ENCODE measurements at places on chromosomes 4 and X.

DNA sequence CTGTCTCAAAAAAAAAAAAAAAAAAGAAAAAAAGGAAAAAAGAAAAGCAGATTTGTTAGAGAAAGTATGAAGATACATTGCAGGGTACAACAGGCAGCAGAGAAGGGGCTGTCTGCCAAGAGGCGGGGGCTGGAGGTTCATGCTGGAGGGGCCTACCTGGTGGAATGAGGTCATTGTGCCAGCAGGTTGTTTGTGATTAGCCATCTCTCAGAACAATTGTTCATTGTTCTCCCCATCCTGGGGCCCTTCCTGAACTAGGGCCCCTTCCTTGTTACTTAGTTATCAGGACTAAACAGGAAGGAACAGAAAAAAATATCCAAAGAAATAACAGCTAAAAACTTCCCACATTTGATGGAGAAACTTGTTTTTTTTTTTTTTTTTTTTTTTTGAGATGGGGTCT lies 14.0 kb upstream of the GPKOW start:
- no peak for DNase-seq

- no peak for DNase-seq
Measured at GRCh38 chr4:87758270-87758669, 41.1 kb upstream of the IBSP start.

DNA sequence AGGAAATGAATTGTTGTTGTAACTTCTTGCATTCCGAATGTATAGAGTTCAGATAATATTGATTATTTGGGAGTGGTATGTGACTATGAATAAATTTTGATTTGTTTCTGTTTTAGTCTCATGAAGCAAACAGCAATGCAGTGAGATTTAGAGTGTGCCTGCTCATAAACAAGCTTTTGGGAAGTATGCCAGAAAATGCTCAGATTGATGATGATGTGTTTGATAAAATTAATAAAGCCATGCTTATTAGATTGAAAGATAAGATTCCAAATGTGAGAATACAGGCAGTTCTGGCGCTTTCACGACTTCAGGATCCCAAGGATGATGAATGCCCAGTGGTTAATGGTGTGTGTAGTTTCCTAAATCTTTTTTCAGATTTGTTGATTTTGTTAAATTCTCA lies 2.0 kb downstream of the NCAPG start:
- no peak for DNase-seq

DNA sequence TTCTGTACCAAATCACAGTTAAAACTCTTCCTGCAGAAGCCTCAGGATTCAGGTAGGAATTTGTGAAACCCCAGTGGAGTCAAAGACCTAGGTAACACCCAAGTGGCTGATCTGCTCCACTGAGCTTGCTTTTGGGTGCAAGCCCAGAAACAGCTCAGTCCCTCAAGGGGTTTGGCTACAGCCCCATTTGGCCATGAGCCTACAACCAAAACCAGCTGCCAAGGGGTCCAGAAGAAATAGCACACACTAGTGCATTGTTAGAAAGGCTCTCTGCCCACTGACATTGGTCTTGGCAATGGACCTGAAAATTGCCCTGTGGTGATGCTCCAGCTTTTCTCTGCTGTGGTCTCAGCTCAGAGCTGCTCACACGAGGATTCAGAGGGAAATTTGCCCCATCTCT lies 577.4 kb upstream of the INTU start:
- no peak for DNase-seq

DNA sequence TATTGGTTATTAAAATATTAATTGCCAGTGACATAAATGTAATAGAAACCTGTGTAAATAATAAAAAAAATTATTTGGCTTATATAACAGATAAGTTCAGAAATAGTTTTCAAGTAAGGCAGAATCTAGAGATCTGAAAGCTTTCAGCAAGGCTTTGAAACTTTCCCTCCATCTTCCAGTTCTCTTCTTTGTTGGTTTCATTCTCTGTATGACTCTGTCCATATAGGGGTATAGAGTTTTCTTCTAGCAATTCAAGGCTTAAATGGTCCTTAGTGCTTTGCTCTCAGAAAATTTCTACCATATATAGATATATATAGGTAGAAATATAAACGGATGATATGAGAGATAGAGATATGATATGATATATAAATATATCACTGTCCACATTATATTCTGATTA lies 160.5 kb upstream of the GABRA2 start:
- no peak for DNase-seq

GRCh38 chr4:139014371-139015268 lies 961 bp upstream of the NOCT start:
- no peak for DNase-seq

DNA sequence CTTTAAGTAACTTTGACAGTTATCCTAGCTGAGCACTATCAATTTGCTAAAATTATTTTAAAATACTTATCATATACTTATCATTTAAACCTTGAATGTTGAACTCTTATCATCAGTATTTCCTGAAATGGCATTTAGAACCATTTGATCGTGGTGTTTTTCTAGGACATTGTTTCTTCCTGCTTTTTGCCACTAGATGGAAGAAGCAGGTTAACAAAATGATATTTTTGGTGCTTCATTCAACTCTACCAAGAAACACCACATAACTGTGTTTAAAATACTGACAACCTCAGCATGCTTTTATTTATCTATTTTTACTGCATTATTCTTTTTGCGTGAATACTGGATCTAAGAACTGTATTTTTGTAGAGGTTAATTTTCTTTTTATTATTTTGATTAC lies 44.6 kb downstream of the C4orf33 start:
- no peak for DNase-seq

- DNase-seq, result no peak
Measured at GRCh38 chrX:12139934-12140611, 1.8 kb downstream of the FRMPD4 start.
